ENCODE measurements at places on chromosomes 2 and 18. TPM values are rescaled to one million over a fixed set of nuclear protein-coding genes. Genes with fewer than 3 reads are reported as not detected.

The POTEC gene
- total RNA-seq: not detected

The TMSB10 gene
- total RNA-seq: 1,772 TPM

The MSH2 gene
- total RNA-seq: 43.3 TPM

- no peaks in the 10 kb centered on the region for H3K4me1 ChIP-seq
- H3K4me3 ChIP-seq: no peak overlapping the region
- H3K36me3 ChIP-seq: no peaks in the 10 kb centered on the region
- no peaks in the 10 kb centered on the region for H3K27me3 ChIP-seq
- DNase-seq: no peak
- H3K27ac ChIP-seq: no peak overlapping the region
Measured at GRCh38 chr2:220871909-220872308, 700.2 kb downstream of the EPHA4 start.

DNA sequence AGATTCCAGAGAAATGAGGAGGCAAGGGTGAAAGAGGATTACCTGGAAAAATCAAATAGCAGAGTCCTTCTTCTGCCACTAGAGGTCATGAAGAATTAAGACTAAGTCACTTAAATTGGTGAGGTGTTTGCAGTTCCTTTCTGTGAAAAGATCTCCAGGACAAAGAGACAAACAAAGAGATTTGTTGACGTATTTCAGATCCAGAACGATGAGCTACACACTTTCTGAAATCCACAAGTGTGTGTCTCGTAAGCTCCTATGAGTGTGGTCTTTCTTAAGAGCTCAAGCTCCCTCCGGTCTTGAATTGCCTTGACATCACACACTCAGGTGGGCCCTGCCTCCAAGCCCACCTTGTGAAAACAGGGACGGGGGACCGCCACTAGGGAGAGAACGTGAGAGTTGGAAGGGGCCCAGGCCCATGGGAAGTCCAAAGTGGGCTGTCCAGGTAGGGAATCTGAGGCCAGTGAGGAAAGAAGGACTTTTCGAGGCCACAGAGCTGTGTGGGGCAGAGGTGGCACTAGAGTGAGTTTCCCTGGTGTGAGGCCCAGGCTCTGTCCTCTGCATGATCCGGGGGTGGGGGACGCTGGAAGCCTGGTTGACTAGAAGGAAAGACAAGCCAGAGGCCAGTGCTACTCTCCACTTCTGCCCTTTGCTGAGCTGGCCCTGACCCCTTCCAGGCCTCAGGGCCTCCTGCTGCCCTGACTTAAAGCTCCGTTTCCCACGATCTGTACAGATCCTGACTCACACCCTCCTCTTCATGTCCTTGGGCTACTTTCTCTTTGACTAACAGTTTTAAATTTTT is 168.1 kb upstream of the NCK2 start:
- peak overlapping the region; percentile 71 for H3K27ac ChIP-seq
- no peak for DNase-seq
- no peaks in the 10 kb centered on the region for H3K27me3 ChIP-seq
- H3K36me3 ChIP-seq: no peaks in the 10 kb centered on the region
- no peak overlapping the region for H3K4me3 ChIP-seq
- peaks cover 16% of the 10 kb centered on the region for H3K4me1 ChIP-seq

DNA sequence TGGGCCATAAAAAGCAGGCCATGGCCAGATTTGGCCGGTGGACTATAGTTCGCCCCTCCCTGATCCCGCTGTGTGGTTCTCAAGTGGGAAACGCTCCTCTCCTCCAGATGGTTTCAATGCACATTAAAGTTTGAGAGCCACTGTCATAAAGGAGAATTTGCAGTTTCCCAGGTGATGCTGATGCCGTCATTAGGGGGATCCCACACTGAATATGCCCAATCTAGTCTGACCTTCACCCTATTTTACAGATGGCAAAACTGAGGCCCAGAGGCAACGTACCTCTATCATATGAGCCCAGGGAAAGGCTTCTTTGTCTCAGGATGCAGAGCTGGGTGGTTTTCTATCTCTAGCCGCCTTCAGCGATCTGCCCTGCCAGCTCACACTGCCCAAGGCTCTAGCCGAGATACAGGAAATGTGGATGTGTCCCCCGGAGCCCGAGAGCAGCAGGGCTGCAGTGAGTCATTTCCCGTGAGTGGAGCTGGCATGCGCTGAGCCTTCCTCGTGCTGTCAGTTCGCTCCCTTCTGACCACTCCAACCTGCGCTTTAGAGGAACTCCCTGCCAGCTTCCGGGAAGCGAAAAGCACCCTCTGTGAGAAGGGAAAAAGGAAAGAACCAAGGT is 116.2 kb downstream of the SMAD7 start:
- H3K4me1 ChIP-seq: peaks cover 54% of the 10 kb centered on the region
- no peaks in the 10 kb centered on the region for H3K36me3 ChIP-seq
- DNase-seq: peak; percentile 86
- peak overlapping the region; percentile 65 for H3K4me3 ChIP-seq
- H3K27ac ChIP-seq: peak overlapping the region; percentile 85
- H3K27me3 ChIP-seq: no peaks in the 10 kb centered on the region

GRCh38 chr18:28657961-28658360 is 481.0 kb upstream of the CDH2 start:
- DNase-seq: no peak
- no peak overlapping the region for H3K27ac ChIP-seq
- no peaks in the 10 kb centered on the region for H3K27me3 ChIP-seq
- no peak overlapping the region for H3K4me3 ChIP-seq
- H3K4me1 ChIP-seq: no peaks in the 10 kb centered on the region

DNA sequence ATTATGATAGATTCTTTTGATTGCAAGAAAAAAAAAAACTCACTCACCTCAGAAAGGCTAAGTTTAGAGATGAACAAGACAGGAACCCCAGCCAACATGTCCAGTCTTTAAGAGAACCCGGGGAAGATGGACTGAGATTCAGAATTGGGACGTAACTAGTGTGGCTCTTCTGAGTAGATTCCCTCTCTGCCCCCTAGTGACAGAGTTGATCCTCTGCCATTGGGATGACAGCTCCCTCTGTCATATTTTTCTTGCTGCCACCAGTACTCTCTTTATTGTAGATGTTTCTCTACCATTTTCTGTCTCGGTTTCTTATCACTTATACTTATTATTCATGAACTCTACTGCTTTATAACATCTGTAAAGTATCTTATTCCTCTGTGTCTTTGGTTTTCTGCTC is 77.7 kb downstream of the GULP1 start:
- H3K4me3 ChIP-seq: no peak overlapping the region
- H3K27me3 ChIP-seq: no peaks in the 10 kb centered on the region
- no peaks in the 10 kb centered on the region for H3K4me1 ChIP-seq
- H3K27ac ChIP-seq: no peak overlapping the region

GRCh38 chr2:128362889-128363228 is 44.2 kb upstream of the HS6ST1 start:
- no peaks in the 10 kb centered on the region for H3K36me3 ChIP-seq
- DNase-seq: no peak
- H3K4me3 ChIP-seq: no peak overlapping the region
- no peak overlapping the region for H3K27ac ChIP-seq
- H3K27me3 ChIP-seq: no peaks in the 10 kb centered on the region
